ENCODE measurements at places on chromosomes 7 and 10. TPM values are rescaled to one million over a fixed set of nuclear protein-coding genes. Genes with fewer than 3 reads are reported as not detected.

DNA sequence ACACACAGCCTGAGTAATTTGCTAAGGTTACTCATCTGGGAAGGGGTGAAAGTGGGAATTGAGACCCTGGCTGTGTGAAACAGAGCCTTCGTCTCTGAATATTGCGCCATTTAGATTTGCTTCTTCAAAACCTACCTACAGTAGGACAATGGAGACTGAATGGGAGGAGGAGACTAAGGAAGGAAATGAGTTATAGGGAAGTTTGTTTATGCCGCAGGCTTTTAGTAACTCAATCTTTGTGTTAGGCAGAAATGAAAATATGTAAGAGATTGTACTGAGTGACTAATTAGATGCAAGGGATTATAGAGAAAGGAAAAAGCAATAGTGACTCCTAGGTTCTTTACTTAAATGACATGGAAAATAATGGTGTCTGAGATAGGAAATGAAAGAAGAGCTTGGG, 80.2 kb downstream of the KCND2 start:
- no peaks in the 10 kb centered on the region for H3K36me3 ChIP-seq
- no peaks in the 10 kb centered on the region for H3K27me3 ChIP-seq
- H3K27ac ChIP-seq: no peak overlapping the region
- DNase-seq: no peak
- H3K4me1 ChIP-seq: no peaks in the 10 kb centered on the region

DNA sequence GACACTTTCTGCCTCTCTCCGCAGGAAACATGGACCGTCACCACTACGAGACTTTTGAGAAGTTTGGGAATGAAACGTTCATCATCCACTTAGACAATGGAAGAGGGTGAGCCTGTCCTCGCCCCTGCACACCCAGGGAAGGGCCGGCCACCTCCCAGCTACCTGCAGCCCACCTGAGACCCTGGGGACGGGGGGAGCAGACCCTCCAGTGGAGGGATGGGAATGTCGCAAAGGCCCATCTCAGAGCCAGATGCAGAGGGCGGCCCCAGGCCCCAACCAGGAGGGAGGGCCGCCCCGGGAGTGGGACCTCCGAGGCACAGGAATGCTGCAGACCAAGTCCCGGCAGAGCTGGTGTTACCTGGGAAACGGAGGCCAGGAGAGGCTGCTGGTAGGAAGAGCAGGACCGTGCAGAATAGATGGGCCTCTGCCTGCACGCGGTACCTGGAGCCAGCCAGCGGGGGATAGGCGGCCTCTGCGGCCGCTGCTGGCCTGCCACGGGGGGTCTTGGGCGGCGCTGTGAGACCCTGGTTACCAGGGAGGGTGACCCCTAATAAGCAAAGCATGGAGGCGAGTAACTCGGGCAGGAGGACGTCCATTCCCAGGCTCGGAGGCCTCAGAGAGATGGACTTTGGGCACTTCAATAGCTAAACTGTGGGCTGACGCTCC, 32.9 kb upstream of the FOXL3 start:
- no peaks in the 10 kb centered on the region for H3K4me1 ChIP-seq
- H3K4me3 ChIP-seq: no peak overlapping the region
- DNase-seq: no peak

GRCh38 chr10:29471544-29471859, 163.3 kb downstream of the SVIL start:
- DNase-seq: no peak

GRCh38 chr10:84541289-84541637, 212.9 kb downstream of the CCSER2 start:
- DNase-seq: no peak
- no peaks in the 10 kb centered on the region for H3K36me3 ChIP-seq
- H3K4me1 ChIP-seq: peaks cover 15% of the 10 kb centered on the region
- no peaks in the 10 kb centered on the region for H3K27me3 ChIP-seq
- H3K4me3 ChIP-seq: no peak overlapping the region

GRCh38 chr10:100109670-100110069, 28.0 kb upstream of the CPN1 start:
- H3K4me3 ChIP-seq: no peak overlapping the region
- DNase-seq: no peak
- peaks cover 3% of the 10 kb centered on the region for H3K27me3 ChIP-seq
- H3K27ac ChIP-seq: no peak overlapping the region
- H3K36me3 ChIP-seq: no peaks in the 10 kb centered on the region

DNA sequence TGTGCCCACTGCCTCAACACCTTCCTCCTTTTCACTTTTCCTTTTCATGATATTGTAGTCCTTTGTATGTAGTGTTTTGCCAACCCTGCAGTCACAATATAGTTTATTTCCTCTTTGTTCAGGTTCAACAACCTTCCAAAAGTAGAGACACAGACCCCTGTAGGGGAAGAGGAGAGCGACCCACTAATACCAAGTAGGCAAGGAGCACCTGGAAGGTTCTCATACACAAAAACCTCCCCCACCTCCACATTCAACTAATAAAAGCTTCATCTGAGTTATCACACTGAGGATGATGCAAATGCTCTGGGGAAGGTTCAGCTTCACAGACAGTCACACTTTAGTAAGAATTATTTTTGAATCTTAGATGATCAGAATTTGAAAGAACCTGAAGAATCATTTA, 41.6 kb downstream of the PIK3AP1 start:
- no peak overlapping the region for H3K27ac ChIP-seq
- no peaks in the 10 kb centered on the region for H3K4me1 ChIP-seq

DNA sequence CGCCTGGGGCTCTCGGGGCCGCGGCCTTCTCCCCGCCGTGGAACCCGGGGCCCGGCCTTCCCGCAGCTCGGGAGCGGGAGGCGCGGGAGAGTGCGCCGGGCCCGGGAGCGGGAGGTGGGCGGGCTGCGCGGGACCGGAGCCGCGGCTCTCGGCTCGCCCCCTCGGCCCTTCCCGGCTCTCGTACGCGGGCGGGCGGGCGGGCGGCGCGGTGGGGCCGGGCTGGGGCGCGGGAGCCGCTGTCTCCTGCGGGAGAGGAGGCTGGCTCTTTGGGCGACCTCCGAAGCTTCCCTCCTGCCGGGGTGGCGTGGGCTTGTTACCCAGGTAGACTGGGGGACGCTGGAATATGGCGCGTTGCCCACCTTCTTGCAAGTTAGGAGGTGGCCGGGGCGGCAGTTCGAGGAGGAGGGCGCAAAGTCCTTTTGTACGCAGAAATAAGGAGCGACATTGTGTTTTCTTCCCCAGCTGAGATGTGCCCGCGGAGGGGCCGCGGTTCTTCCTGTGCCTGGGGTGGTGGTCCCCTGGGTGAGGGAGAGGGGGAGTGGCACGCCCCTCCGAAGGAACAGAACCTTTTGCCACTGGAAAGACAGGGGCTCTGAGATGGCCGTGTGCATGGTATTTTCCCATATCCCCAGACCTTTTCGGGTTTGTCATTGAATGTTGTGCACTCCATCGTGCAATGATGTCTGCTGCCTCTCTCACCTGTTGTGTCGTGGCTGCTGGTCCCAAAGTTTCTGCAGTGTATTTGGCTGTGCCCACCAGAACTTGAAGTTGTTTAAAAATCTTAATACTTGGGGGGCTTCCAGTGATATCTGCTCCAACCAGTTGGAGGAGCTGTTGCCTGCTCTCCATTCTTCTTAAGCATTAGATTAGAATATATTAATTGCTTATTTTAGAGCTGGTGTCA, 844 bp downstream of the NRF1 start:
- H3K36me3 ChIP-seq: peaks cover 6% of the 10 kb centered on the region
- peak overlapping the region; percentile 75 for H3K4me3 ChIP-seq
- H3K27ac ChIP-seq: peak overlapping the region; percentile 94
- H3K4me1 ChIP-seq: peaks cover 21% of the 10 kb centered on the region
- H3K27me3 ChIP-seq: no peaks in the 10 kb centered on the region
- peak; percentile 42 for DNase-seq

DNA sequence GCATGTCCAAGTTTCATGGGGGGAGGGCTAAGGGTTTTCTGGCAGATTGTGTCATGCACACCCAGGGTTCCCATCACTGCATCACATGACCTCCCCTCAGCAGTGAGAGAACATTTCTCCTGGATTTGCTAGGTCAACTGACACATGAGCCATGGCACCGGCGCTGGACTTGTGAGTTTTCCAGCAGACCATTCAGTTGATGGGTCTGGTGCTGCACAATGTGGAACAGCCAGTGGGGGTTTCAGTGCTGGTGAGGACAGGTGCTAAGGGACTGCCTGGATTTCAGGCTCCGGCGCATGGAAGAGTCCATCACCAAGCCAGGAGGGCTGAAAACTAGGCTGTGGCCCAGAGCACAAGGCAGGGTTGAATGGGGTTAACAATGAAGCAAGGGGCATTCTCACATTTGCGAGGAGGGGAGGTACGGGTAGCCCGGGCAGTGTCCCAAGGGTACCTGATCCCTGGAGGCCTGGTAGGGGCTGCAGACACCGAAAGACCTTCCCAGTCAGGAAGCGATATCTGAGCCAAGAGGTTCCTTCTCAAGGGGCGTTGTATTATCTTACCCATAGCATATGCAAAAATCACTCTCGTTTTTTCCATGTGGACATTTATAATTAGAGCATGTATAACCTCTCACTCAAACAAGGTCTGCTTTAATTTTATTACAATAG, 203.0 kb downstream of the TNS3 start:
- H3K27ac ChIP-seq: no peak overlapping the region
- H3K4me3 ChIP-seq: no peak overlapping the region
- no peak for DNase-seq
- no peaks in the 10 kb centered on the region for H3K27me3 ChIP-seq
- no peaks in the 10 kb centered on the region for H3K36me3 ChIP-seq

DNA sequence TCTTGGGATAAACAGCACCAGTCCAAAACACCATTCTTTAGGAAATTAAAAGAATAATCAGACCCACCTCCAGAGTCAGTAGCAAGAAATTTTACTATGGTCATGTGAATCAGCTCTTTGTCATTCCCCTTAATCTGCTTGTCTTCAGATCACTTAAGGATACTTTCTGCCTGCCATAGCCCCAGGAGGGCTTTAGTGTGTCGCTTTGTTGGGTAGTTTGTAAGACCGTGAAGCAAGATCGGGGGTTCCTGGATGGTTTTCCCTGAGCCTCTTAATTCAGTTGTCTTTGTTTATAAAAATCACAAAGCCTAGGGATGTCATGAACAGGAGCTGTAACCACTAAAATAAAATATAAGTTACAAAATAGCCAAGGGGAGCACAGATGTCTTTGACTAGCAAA, 223.6 kb downstream of the RELN start:
- no peaks in the 10 kb centered on the region for H3K4me1 ChIP-seq
- H3K27me3 ChIP-seq: no peaks in the 10 kb centered on the region
- no peak overlapping the region for H3K27ac ChIP-seq
- no peak for DNase-seq
- H3K36me3 ChIP-seq: no peaks in the 10 kb centered on the region

GRCh38 chr10:86918022-86918471, 39.4 kb downstream of the MMRN2 start:
- no peaks in the 10 kb centered on the region for H3K4me1 ChIP-seq
- H3K4me3 ChIP-seq: no peak overlapping the region
- H3K27me3 ChIP-seq: no peaks in the 10 kb centered on the region
- DNase-seq: no peak

DNA sequence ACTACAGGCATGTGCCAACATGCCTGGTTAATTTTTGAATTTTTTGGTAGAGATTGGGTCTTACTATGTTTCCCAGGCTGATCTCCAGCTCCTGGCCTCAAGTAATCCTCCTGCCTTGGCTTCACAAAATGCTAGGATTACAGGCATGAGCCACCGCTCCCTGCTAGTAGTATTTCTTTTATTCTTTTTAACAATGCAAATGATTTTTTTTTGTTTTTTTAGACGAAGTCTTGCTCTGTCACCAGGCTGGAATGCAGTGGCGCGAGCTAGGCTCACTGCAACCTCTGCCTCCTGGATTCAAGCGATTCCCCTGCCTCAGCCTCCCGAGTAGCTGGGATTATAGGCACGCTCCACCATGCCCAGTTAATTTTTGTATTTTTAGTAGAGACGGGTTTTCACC, 58.1 kb downstream of the SVIL start:
- H3K27ac ChIP-seq: no peak overlapping the region
- H3K27me3 ChIP-seq: no peaks in the 10 kb centered on the region
- peaks cover 3% of the 10 kb centered on the region for H3K36me3 ChIP-seq
- no peaks in the 10 kb centered on the region for H3K4me1 ChIP-seq
- no peak overlapping the region for H3K4me3 ChIP-seq
- no peak for DNase-seq

DNA sequence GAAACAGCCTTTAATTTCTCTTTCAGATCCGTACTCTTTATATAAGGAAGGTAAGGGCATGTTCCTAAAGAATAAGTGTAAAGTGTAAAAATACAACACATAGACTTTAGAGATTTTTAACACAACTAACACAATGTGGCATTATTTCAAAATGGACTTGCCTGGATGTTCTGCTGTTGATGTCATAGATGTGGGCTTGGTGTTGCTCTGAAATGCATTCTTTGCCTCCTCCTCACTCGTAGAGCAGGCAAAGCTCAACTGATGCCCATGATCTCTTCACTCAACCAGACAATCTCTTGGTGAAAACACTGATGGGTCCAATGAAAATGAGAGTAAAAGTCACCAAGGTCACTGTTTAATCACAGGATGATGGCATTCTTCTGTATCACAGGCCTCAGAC, 174.2 kb upstream of the TCERG1L start:
- DNase-seq: no peak
- H3K27me3 ChIP-seq: no peaks in the 10 kb centered on the region
- H3K4me1 ChIP-seq: no peaks in the 10 kb centered on the region
- H3K4me3 ChIP-seq: no peak overlapping the region

DNA sequence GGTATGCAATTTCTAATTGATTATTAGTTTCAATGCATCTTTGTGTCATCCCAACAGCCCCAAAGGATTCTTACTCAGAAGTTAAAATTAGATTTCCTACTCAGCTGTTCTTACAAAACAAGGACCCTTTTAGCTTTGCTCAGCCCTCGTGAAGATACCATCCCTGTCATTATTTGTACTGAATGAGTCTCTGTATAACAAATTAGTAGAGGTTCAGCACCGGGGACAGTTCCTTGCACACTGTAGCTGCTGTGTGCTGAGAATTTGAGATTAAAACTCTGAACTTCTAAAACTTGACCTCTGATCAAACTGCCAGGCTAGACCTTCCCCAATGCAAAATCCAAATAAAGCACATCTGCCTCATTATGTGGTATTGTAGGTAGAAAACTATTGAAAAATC, 299.1 kb downstream of the LHFPL3 start:
- no peaks in the 10 kb centered on the region for H3K36me3 ChIP-seq
- H3K4me3 ChIP-seq: no peak overlapping the region
- H3K4me1 ChIP-seq: no peaks in the 10 kb centered on the region
- no peak overlapping the region for H3K27ac ChIP-seq

- no peaks in the 10 kb centered on the region for H3K36me3 ChIP-seq
- DNase-seq: no peak
- H3K27ac ChIP-seq: no peak overlapping the region
- H3K4me1 ChIP-seq: peaks cover 3% of the 10 kb centered on the region
Observed at GRCh38 chr10:16809074-16809718, 8.0 kb downstream of the RSU1 start.

- no peaks in the 10 kb centered on the region for H3K27me3 ChIP-seq
- H3K4me3 ChIP-seq: peak overlapping the region; percentile 89
- DNase-seq: no peak
- H3K27ac ChIP-seq: peak overlapping the region; percentile 95
- peaks cover 25% of the 10 kb centered on the region for H3K4me1 ChIP-seq
- no peaks in the 10 kb centered on the region for H3K36me3 ChIP-seq
Observed at GRCh38 chr7:44748948-44749731, 493 bp downstream of the ZMIZ2 start.

HHEX gene
- 22.8 TPM for total RNA-seq

AKR1C2 gene
- 12.0 TPM for total RNA-seq

WEE2 gene
- not detected for total RNA-seq

SPDYE17 gene
- total RNA-seq: not detected

MYO1G gene
- total RNA-seq: 40.9 TPM

ZNF239 gene
- total RNA-seq: 2.3 TPM

KLF14 gene
- 0.29 TPM for total RNA-seq

ADCK2 gene
- total RNA-seq: 22.0 TPM
